ENCODE measurements at places on chromosomes 5 and 9.

- DNase-seq, result no peak
Measured at GRCh38 chr5:150647275-150648251, 7.1 kb downstream of the SYNPO start.

DNA sequence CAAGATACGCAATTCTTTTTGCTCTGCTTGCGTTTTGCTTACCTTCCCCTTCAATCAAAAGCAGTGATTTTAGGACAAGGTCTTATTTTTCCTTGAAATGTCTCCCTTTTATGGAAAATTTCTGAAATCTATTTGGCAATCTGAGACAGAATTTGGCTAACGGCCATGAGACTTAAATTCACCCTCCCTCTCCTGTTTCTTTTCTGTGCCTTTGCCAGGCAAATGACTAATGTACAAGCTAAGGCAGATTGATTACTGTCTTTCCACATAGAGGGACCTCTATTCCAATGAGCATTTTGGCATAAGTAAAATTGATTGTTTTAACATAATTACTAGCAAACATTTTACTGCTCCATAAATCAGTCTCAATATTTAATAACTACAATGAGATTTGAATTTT lies 31.7 kb downstream of the FAM81B start:
- no peak for DNase-seq

DNA sequence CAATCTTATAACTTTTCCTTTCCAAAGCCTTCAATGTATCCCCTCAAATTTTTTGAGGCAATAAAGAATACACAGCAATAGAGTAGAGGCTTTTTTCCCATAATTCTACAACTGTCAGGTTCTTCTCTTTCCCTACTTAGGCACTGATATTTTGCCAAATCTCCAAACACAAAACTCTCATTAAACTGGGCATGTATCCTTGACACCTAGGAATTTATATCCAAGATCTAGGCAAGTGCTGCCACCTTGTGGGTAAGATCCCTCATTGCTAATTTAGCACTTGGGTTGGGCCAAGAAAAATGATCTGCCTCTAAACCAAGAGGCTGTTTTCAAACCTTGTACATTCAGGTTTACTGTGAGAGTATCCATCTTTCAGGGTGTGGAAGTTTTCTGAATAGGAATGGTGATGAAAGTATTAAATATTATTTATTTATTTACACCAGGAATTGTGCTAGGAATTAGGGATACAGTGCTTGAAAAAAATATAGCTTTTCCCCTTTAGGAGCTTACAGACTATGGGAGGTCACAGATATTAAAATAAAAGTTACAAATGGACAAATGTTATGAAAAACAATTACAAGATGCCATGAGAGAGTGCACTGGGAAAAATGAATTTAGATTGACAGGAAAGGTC lies 17.6 kb downstream of the TSTD2 start:
- DNase-seq, result peak; percentile 47

GRCh38 chr5:133118741-133119140 lies 66.9 kb downstream of the HSPA4 start:
- no peak for DNase-seq

- DNase-seq, result no peak
Measured at GRCh38 chr9:4090491-4090890, 209.4 kb downstream of the GLIS3 start.

DNA sequence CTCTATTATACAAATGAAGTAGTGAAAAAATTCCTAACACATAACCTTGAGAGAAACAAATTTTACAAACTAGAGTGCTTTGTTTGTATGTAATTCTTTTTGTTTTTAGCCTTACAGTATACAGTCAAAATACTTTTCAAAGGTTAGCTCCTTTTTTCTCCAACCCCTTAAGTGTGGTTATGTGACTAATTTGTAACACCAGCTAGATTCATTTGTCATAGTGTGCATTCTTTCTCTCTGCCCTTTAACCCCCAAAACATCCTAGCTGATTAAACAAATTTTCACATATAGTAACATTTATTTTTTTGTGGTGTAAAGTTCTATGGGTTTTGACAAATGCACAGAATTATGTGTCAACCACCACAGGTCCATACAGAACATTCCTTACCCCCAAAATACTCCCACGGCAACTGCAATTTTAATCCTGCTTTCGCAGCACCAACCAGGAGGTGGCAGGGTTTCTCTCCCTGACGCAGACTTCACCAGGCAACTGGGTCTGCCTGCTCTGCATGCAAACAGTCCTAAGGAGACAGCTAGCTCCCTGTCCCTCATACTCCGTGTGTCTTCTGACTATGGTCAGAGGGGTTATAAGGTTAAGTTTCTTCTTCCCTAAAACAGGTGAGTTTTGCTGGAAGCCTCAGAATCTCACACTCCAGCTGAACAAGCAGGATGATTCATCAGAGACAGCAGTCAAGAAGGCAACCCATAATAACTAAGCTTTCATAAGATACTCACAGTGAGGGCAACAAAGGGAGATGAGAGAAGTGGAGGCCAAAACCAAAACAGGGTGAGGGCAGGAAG lies 44.5 kb upstream of the NR5A1 start:
- peak; percentile 51 for DNase-seq

DNA sequence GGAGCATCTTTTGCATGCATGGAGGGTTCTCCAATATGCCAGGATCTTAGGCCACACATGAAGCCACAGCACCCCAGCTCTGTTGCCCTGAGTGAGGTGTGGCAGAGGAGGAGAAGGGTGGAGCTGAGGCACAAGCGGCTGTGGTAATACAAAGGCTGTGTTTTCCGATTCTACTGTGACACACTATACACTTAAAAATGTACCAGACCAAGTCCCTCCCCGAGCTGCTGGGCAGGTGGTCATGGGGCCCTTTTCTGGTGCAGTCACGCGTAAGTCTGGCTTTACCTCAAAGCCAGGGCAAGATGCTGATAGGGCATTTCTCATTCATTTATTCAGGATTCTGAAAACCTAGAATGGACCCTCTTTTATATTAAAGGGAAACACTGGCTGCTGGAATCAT lies 3.7 kb downstream of the ADGRV1 start:
- DNase-seq, result no peak

All from astrocyte of the cerebellum (primary cell).